C1 segment of cervical spinal cord (tissue), 14 donors: ENCODE measurements at places on chromosomes 3 and 15.

GRCh38 chr15:25862071-25862471, 1.1 kb downstream of the ATP10A start:
- DNase-seq = no peak

DNA sequence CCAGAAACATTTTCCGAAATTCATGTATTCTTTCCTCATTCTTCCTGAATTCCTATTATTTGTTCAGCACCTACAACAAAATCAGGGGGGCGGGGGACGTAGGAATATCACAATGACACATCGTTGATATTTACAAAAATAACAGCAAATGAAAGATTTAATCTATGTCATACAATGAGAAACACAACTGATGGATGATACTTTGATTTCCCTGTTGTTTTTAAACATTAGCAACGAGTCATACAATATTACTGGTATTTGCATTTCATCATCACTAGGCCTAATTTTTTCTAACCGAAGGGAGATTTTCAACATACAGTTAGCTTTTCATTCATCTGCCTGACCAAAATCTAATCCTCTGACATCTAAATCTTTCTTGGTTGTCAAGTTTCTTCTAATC, 45.3 kb upstream of the INO80 start:
- no peak for DNase-seq

GRCh38 chr15:87703327-87704111, 553.0 kb downstream of the NTRK3 start:
- no peak for DNase-seq

DNA sequence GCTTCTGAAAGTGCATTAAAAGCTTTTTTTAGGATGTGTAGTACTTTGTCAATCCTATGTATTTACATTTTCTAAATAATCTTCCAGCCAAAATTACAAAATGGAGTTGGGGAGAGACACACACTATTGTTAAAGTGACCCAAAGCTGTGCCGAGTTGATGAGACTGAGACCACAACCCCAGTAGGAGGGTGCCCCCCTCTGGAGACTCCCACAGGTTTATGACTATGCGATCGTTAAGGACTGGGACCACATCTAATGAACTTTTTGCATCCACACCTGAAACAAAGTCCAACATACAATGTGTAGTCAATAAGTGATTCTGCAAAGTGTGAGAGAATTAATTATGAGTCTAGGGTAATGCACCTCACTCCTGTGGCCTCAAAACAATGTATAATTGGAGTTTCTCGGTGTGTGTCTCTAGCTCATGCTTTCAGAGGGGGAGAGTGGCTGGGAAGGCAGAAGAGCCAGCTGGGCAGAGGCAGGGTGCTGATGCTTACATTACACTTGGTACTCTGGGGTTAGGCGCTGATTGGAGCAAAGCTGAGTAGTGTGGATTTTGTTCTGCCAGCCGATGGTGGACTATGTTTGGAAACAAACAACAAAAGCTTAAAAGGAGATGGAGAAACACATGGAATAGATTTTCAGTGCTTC, 102.8 kb downstream of the KCNH8 start:
- DNase-seq = peak; percentile 13

DNA sequence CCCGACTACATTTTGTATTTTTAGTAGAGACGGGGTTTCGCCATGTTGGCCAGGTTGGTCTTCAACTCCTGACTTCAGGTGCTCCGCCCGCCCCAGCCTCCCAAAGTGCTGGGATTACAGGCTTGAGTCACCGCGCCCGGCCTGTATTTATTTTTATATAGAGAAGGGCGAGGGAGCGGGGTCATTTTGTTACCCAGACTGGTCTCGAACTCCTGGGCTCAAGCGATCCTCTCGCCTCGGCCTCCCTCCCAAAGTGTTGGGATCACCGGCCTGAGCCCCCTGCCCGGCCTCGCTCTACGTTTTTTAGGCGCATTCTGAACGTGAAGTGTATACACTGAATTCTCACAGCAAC, 514 bp upstream of the PPP4R2 start:
- no peak for DNase-seq

- no peak for DNase-seq
These were observed 580.5 kb downstream of the OTOL1 start for GRCh38 chr3:162077108-162077507.

- no peak for DNase-seq
These were observed 51.2 kb downstream of the FGF12 start for GRCh38 chr3:192675958-192676649.

- DNase-seq = no peak
These were observed 7.7 kb downstream of the CCR9 start for GRCh38 chr3:45894015-45894414.

GRCh38 chr15:56215769-56216168, 27.9 kb downstream of the RFX7 start:
- no peak for DNase-seq

DNA sequence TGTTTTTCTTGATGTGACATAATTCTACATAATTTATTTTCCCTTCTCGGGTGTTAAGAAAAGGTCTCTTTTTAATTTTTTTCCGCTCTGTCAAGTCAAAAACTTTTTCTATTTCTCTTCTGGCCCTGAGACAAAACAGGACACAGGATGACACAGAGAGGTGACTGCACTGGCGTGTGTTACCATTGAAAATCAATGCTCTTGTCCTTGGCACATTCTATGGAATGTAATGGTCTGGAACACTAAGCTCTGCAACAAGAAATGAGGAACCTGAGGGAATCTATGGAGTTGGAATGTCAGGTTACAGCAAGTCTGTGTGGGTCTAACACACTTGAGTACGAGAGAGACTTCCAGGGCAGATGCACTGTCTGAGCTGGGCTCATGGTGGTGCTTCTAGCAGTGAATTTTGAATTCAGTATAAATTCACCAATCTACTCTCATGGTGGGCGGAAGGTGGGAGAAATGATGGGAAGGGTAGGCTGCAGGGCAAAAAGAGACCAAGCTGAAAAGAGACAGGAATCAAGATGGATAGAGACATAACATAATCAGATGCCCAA, 508.3 kb downstream of the TUSC7 start:
- no peak for DNase-seq

GRCh38 chr15:37289109-37289765, 188.9 kb upstream of the MEIS2 start:
- no peak for DNase-seq

GRCh38 chr3:67059443-67059842, 61.3 kb downstream of the KBTBD8 start:
- DNase-seq = no peak

DNA sequence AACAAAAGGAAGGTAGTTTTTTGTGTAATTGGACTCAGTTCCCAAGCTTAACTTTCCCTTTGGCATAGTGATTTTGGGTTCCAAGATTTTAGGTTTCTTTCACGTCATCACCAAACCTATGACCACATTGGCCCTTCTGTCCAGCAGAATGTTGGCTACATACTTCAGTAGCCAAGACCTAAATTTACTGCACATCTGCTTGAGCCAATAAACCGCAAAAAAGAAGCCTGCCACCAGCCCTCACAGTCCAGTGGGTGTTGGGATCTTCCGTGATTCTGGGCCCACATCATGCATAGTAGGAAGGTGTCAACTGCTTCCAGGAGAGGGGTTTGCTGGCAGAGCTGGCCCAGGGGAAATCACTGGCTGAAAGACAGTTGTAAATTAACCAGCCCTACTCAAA, 57.6 kb upstream of the LIPC start:
- DNase-seq = no peak

GRCh38 chr3:107683447-107683846, 160.7 kb downstream of the BBX start:
- no peak for DNase-seq
